ENCODE measurements at places on chromosomes 13 and 19.

DNA sequence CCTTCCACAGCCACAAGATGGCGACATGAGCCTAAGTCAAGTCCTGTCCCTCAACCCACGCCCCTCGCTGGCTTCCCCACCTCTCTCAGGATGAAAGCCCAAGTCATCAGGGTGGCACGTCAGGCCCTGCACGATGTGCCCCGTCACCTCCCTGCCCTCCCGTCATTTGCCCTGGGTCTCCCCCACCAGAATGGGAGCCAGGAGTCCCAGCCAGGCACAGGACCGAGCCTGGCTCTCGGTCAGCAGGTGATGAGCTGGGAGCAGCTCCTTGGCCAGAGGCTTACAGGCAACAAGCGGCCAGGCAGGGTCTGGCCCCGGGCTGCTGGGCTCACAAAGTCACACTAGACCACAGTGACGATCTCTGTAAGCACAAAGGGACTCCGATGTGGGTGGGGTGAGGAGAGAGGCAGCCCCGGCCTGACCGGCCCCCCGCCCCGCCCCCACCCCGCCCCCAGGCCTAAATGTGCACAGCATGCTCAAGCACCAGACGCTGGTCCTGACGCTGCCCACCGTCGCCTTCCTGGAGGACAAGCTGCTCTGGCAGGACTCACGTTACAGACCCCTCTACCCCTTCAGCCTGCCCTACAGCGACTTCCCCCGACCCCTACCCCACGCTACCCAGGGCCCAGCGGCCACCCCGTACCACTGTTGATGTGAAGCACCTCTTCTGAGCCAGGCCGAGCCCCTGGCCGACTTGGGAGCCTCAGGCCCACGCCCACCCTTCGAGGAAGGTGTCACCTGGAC, 7.3 kb downstream of the MRPL4 start:
- peak; percentile 45 for DNase-seq

- DNase-seq, result no peak
Measured at GRCh38 chr19:51327066-51328001, 14.6 kb downstream of the VSIG10L start.

DNA sequence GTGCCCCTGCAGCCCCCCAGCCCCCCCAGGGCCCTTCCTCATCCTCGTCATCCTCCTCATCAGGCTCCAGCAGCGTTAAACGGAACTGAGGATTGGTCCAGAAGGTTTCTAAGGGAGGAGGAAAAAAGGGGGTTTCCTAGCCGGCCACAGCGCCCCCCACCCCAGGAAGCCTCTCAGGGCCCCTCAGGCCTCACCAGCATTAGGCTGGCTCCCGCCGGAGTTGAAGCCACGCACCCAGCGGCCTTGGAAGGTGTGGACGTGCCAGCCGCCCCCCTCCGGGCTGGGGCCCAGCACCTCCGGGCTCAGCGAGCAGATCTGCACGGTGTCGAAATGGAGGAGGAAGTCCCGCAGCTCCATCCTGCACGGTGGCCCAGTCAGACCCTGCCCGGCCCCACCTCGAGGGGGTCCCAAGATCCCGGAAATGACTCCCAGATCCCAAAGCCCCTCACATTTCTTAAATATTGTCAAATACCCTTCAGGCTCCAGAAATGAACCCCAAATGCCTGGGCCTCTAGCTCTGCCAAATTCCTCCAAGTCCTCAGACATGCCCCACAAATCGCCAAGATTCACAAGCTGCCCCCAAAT, 6.9 kb downstream of the CAPN12 start:
- no peak for DNase-seq

DNA sequence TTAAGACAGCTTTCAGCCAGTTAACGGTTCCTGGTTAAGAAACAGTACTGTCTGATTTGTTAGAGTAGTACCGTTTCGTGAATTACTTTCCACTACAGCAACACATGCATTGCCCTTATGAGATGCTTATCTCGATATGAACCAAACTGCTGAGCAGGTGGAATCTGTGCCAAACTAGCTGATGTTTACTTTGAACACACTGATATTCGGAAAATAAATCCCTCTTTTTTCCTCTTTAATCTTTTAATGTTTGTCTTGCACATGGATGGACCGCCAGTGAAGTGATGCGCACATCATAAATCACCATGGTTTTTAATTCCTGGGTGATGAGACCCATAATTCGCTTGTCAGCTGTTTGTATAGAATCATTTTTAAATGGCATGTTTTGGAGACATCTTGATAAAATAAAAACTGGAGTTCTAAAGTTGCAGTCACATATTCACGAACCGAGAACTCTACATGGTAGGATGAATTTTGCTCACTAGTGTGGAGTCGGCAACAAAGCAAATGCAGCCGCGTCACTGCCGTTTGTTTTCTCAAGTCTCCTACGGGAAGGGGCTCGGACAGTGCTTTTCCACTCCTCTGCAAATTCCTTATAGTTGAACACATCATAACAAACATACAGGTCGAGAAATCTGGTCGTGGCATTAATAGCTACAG, 1.1 kb downstream of the GJA3 start:
- no peak for DNase-seq

- DNase-seq, result no peak
Measured at GRCh38 chr13:46523972-46524752, 28.8 kb upstream of the LRCH1 start.

DNA sequence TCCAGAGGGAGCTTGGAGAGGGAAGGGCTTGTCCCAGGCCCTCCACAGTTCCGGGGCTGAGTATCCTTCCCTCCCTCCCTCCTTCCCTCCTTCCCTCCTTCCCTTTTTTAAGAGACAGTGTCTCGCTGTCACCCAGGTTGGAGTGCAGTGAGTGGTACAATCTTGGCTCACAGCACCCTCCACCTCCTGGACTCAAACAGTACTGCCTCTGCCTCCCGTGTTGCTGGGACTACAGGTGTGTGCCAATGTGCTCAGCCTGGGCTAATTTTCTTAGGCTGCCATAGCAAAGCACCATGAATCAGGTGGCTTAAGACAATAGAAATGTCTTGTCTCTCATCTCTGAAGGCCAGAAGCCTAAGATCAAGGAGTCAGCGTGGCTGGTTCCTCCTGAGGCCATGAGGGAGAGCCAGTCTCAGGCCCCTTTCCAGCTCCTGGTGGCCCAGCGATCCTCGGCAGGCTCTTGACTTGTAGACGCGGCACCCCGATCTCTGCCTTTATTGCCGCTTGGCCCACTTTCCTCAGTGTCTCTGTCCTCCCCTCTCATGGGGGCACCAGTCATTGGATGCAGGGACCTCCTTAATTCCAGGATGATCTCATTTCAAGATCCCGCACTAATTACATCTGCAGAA, 47.5 kb downstream of the CRTC1 start:
- DNase-seq, result no peak

DNA sequence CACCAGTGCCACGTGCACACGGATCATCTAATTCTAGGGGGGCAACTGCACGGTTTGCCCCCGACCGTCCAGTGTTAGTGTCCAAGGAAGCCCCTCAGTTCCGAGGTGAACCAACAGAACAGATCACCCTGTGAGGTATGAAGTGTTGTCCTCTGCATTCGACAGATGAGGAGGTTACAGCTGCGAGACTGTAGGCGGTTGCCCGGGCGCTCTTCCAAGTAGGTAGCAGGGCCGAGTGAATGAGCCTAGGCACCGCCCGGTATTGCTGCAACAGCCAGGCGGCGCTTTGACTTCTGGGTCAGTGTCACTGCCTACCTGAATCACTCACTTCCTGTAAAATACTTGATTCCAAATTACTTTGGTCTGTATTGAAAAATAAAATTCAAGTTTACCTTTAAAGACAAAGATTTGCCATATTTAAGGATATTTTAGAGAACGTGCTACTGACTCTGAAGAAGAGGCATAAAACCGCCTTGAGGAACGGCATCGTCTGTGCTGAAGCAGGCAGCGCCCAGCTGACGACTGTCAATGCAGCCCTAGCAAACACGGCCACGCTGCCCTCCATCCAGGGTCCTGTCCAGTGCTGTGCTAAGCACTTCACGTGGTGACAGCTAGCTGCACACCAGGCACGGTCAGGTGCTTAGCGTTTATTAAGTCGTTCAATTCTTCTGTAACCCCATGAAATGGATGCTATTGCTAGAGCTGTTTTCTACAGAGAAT, 19.3 kb upstream of the RASA3 start:
- DNase-seq, result no peak

DNA sequence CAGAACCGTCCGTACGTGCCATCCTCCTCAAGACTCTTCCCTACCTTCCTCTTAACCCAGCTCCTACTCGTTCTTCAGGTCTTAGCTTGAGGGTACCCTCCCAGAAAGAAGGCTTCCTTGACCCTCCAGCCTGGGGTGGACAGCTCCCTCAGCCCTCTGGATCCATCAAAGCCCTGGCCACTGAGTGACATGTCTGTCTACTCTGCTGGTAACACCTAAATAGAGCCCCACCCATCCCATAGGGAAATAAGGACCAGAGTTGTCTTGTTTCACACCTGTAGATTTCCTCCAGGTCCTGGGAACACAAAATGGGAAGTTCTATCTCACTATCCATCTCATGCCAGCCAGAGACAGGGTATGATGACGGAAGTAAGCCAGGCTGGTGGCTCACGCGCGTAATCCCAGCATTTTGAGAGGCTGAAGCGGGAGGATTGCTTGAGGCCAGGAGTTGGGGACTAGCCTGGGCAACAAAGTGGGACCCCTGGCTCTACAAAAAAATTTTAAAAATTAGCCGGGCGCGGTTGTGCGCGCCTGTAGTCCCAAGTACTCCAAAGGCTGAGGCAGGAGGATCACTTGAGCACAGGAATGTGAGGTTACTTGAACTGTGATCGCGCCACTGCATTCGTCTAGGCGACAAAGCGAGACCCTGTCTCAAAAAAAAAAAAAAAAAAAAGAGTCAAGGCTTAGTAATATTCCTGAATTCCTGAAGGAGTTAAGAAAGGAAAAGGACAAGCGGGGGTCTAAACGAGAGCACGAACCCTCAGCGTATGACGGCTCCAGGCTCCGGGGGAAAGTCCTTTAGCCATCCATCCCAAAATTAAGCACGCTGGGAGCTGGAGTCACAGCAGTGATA, 566 bp upstream of the CCDC97 start:
- no peak for DNase-seq

GRCh38 chr13:79451500-79451962, 29.4 kb upstream of the NDFIP2 start:
- DNase-seq, result no peak

- DNase-seq, result no peak
Measured at GRCh38 chr13:25062479-25062878, 33.5 kb upstream of the PABPC3 start.

DNA sequence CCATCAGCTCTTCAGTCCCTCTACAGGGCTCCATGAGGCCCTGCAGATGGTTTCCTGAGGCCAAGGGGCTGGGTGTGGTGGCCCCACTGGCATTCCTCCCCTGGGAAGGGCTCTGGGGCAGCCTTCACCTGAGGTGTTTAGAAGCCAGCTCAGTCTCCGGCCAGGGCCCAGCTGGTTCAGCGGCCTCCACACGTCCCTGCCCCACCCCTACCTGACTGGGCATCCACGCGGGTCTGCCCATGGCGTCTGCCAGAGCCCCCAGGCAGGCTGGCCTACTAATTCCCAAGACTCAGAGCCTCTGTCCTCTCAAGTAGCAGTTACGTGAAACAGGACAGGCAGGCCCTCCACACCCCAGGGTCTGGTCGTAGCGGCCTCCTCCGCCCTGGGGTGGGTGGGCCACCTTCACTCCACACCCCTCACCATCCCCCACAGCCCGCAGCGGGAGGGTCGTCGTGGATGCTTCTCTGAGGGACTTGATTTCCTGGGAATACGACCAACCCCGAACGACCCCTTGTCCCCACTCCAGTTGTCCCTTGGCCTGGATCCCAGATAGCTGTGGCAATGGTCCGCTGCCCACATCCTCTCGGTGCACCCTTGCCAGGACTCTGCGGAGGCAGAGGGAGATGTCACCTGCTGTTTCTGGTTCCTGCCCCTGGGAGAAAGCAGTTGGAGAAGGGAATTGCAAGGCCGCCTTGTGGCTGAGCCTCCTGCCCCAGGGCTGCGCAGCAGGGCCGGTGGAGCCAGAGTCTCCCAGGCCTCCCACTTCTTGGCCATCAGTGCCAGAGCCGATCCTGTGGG, 24.3 kb downstream of the CAPN12 start:
- no peak for DNase-seq
